NCI-H1417 treated with DMSO at 0.1 percent for 48 hours (cell line): ENCODE measurements at places on chromosomes 5 and 9.

DNA sequence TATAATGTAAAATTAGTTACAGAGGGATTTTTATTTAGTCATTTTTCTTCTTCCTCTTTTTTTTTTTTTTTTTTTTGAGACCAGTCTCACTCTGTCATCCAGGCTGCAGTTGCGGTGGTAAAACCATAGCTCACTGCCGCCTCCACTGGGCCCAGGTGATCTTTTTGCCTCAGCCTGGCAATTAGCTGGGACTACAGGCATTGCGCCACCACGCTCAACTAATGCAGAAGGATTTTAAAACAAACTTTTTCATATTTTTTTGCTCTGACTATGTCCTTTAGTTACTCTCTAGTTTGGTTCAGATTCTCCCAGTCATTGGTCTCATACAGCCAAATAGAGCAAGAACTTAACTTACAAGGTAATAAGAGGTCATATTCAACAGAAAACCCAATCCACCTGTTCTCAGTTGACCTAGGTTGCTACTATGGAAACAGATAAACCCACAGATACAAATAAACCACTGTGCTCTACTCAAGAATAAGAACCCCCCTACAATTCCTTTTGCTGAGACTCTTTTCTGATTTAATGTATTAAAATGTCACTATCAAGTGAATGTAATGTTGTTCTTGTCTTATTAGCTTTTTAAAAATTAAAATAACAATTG lies 50.1 kb upstream of the TTC39B start:
- DNase-seq = no peak

- DNase-seq = no peak
Measured at GRCh38 chr5:39137391-39137790, 63.2 kb upstream of the RICTOR start.

- no peak for DNase-seq
Measured at GRCh38 chr9:7608261-7608660, 191.3 kb downstream of the DMAC1 start.

GRCh38 chr5:37037840-37038239 lies 161.3 kb downstream of the NIPBL start:
- DNase-seq = no peak

- DNase-seq = no peak
Measured at GRCh38 chr9:2526071-2526828, 95.3 kb upstream of the VLDLR start.

DNA sequence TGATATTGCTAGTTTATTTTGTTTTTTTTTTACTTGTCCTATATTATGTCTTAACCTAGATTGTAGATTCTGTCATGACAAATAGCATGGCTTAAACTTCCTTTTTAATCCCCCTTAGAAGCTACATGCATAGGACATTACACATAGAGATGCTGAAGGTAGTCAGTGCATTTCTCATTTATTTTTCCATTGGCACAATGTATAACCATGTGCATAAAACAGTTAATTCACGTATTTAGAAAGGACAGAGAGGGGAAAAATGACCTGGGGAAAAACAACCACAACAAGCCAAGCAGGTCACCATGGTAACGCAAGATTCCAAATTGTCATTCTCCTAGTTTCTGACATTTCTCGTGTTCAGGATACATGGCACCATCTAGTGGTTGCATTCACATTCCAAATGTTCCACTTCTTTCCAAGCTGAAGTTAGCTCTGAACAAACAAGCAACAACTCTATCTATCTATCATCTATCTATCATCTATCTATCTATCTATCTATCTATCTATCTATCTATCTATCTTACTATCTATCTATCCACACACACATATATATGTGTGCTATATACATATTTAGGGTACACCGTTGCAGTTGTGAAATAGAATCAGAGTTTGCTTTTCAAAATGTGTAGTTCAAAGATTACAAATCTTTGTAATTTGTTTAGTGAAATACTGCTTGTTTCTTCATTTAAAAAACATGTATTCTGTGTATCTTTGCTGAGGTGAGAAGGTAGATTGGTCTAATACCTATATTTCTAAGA lies 487.2 kb upstream of the ST8SIA4 start:
- DNase-seq = no peak
